Cortex of kidney (tissue), 1 donor: ENCODE measurements at places on chromosomes 6 and 20.

- no peak for DNase-seq
Measured at GRCh38 chr6:116672306-116672705, 3.7 kb upstream of the ZUP1 start.

DNA sequence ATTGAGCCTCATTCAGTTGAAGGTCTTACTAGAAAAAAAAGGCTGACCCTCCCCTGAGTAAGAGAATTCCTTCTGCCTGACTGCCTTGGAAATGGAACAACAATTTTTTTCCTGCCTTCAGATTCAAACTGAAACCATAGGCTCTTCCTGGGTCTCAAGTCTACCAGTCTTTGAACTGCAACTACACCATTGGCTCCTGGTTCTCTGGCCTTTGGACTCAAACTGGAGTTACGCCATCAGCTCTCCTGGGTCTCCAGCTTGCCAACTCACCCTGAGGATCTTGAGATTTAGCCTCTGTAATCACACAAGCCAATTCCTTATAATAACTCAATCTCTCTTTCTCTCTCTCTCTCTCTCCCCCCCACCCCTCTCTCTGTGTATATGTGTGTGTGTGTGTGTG, 36.0 kb upstream of the SNX9 start:
- no peak for DNase-seq

DNA sequence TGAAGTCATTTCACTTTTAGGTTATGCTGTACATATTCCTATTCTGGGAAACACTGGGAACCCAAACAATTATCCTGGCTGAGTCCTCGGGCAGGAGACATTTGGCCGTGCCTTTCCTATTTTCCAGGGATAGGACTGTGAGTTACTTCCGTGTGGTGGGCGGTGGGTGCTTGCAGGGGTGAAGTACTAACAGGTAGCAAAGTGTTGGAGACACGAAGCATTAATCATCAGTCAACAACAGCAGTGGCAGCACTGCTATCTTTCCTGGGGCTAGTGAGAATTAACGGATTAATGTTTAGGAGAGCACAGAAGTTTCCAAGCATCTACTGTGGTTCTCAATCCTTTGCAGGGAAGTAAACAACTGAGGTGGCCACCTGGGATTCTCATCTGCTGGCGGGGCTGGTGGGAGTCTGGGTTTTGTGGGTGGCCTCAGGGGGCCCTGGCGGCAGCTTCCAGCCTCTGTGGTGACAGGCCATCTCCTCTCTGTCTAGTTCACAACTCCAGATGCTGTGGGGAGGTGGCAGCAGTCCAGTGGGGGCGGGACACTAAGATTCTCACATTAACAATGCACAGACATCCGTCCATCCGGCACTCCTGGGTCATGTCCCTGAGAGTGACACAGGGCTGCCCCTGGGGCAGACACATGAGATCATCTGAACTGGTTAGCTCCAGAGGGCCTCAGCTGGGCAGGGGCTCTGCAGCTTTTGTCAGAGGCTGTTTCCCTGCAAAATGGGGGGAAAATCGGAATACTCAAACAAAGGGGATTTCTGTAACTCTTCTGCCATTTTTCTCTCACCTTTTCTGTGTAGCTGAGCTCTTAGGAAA, 90.9 kb downstream of the GJA10 start:
- no peak for DNase-seq

DNA sequence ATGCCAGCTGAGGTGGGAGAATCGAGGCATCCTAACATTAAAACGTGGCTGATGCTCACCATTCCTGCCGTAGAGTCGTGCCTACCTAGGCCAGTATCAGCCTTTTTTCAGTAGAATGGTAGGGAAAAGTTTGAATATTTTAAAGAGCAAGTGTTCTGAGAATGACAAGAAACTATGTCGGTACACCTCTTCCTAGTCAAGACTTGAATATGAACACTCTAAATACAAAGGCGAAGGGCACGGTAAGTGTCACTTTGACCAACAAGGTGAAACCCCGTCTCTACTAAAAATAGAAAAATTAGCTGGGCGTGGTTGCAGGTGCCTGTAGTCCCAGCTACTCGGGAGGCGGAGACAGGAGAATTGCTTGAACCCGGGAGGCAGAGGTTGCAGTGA, 1.0 kb downstream of the GINM1 start:
- DNase-seq: no peak

- DNase-seq: no peak
Measured at GRCh38 chr6:34473967-34474366, 8.1 kb downstream of the PACSIN1 start.

- DNase-seq: no peak
Measured at GRCh38 chr6:1896897-1897296, 287.2 kb downstream of the FOXC1 start.

- no peak for DNase-seq
Measured at GRCh38 chr6:113381232-113381631, 475.9 kb upstream of the MARCKS start.

GRCh38 chr6:56862415-56863175, 92.3 kb upstream of the BEND6 start:
- no peak for DNase-seq

GRCh38 chr6:14802514-14803160, 443.2 kb upstream of the JARID2 start:
- no peak for DNase-seq

DNA sequence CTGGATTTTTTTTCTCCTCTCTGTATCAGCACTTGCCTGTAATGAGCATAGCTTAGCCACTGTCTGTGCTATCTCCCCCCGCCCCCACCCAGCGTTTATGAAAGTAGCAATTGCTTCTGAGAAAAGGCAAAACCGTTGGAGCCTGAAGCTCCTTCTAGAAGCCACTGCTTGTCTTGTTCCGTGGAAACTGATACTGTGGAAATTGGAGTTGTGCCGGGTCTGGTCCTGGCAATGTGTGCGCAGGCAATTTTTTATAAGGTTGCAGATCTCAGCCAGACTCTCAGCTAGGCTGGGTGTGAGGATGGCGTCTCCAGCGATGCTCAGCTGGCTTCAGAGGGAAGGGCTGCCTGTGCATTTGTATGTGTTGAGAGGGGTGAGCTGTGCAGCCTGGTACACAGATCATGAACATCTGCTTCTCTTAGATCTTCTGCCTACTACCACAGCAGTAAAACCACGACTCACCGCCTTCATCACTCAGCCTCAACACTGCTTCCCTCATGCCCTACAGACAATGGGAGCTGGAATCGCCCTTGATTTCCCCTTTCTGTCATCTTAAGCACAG, 72.4 kb upstream of the GTSF1L start:
- no peak for DNase-seq

- no peak for DNase-seq
Measured at GRCh38 chr6:35188886-35189285, 24.9 kb upstream of the SCUBE3 start.

GRCh38 chr20:5569021-5569420, 181.2 kb upstream of the SHLD1 start:
- DNase-seq: no peak

DNA sequence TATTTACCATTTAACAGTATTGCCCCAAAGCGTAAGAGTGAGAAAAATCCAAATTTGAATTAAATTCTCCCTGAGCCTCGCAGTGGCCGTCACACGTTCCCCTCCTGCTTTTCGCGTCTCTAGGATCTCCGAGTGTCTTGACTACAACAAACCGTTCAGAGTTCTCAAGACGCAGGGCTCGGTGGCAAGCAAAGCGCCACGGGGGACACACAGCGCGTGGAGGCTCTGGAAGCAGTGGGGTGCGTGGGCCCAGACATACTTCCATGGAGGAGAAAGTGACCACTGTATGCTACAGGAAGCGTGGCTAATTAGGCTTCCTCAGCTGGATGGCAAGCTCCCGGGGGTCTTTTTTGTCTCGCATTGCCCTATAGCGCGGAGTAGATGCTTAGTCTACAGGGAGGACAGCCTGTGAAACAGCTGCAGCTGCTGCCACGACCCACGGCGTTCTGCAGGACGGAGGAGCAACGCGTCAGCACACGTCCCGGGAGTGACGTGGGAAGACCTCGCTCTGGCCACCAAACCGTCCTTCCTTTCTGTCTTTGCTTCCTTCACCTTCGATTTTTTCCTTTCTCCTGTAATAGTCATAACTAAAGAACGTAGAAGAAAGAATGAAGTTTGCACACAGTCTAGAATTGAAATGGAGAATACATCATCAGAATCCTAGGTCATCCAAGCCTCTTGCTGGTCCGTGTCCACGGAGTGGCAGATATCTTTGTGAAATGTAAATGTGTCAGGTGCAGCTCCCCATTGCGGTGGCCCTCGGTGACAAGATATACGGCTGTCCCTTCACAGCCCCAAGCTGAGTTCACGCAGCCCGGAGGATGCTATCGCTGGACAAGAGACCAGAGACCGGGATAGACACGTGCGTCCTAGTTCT, 104.2 kb upstream of the QKI start:
- no peak for DNase-seq

DNA sequence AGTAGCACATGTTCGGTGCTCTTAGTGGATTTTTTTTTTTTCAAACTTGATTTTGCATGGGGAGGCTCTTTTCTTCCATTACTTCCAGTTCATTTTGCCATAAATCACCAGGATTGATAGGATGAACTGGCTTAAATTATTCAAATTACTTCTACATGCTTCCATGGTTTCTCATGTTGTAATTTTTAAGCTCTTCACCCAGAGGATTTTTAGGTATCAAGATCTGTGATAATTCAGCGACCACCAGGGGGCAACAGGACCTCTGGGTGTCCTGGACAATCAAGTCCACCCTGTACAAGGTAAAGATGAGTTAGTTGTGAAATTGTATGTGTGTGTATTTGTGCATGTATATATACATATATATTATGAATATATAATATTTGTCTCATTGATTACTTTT, 4.2 kb upstream of the EPHA7 start:
- DNase-seq: no peak

DNA sequence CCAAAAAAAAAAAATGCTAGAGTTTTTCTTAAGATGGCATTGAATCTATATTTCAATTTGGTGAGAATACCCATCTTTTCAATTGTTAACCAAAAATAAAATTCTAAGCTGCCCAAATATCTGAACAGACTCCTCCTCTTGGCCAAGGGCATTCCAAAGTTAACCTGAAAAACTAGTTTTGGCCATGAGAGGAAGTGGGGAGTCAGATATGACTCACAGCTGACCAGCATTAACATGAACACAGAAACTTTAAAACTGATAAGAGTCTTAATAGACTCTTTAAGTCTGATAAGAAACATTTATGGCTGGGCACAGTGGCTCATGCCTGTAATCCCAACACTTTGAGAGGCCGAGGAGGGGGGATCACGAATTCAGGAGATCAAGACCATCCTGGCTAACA, 171.3 kb downstream of the FAXC start:
- DNase-seq: no peak

GRCh38 chr6:160299559-160299958, 40.9 kb upstream of the SLC22A2 start:
- no peak for DNase-seq

DNA sequence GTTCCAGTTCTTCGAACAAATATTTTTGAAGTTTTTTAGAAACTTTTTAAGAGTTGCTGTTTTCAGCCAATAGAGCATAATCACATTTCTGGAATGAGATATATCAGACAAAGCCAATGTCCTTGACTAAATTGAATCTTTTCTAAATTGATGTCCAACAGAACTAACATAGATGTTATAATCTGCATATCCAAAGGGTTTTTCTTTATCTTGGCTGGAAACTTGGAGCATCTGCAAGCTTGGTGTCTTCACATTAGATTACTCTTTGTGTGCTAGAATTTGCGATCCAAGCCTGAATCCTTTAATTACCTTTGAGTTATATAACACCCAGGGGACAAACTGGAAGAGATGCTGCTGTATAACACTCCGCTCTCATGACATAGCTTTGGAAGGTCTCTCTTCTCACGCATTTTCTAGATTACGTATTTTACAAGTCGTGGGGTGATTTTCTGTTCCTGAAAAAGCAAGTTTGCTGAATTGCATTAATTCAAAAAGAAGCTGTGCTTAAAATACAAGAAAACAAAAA, 64.4 kb upstream of the FUCA2 start:
- DNase-seq: no peak

DNA sequence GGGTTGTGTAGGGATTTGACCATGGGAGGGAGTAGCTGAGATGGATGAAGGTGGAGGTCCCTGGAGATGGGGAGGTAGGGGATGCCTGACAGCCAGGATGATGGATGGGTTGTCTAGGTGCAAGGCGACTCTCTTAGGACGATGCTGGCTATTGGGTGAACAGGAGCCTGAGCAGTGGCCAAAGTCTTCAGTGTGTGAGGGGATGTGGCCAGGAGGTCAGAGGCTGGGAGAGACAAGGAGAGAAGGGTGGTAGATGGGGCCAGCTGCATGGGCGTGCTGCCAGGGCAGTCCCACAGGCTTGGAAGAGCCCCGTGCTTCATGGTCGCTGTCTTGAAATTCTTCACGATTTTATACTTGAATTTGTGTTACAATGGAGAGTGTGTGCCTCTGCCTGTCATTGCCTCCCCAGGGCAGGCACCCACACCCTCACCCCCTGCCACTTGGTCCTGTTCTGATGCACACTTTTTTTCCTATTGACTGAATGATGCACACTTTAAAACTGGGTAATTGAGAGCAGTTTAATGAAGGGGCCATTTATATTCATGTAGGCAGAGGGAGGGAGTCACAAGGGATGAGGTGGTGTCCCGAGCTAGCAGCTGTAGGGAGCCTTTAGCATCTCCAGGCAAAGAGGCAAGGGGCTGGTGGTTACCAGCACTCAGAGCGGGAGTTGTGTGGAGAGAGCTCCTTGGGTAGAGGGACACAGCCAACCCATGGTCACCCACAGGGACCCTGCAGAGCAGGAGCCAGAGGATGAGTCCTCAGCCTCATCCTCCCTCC, 120.7 kb downstream of the DHX35 start:
- DNase-seq: no peak

GRCh38 chr6:46909371-46909770, 12.4 kb downstream of the ADGRF5 start:
- DNase-seq: no peak

DNA sequence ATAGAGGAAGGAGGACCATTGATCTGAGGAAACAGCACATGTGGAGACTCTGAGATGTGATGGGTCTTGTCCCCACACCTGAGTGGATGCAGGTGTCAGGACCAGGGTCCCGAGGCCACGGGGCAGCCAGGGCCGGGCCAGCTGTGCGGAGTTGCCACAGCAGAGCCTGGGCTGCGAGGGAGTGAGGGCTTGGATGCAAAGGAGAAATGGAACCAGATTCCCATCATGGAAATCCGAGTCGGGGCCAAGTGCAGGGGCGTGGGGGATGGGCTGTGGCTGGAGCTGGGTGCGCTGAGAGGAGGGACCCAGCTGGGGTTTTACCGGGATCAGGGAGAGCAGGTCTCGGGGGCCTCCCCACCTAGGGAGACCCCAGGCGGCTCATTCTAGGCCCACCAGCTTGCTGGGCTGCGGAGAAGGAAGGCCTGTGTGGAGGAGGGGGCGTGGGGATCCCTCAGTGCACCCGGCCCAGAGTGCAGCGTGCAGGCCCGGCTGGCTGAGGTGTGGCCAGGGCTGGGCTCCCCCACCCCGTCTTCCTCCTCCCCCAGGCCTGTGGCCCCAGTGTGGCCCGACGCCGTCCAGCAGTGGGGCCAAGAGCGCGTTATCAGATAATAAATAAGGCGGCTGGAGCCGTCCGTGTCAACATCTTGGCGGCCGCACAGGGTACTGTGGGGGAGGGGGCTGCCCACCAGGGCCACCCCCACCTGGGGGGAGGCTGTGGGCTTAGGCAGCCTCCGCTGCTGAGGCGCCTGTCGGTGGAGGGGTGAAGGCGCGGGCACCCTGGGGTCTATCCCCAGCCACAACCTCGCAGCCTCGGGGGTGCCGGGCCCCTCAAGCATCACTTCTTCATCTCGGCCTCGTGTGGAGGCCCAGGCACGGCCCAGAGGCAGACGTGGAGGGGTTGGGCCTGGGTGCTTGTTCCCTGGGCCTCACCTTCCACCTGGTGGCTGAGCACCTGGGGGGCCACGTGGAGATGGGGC, 17.2 kb downstream of the GATA5 start:
- no peak for DNase-seq

- no peak for DNase-seq
Measured at GRCh38 chr6:2447318-2447920, 202.0 kb upstream of the GMDS start.

- no peak for DNase-seq
Measured at GRCh38 chr6:23395381-23395780, 730.6 kb upstream of the NRSN1 start.
